ENCODE measurements at places on chromosomes 5 and 9. TPM values are rescaled to one million over a fixed set of nuclear protein-coding genes. Genes with fewer than 3 reads are reported as not detected.
A peak's percentile ranks its signal among the peaks of the same experiment; 100 is the strongest.

COQ4 gene
- total RNA-seq: 11.4 TPM

GRCh38 chr9:121299467-121300282 is 31.7 kb downstream of the GSN start:
- H3K4me3 ChIP-seq: peak overlapping the region; percentile 74
- no peaks in the 10 kb centered on the region for H3K27me3 ChIP-seq
- H3K4me1 ChIP-seq: peaks cover 82% of the 10 kb centered on the region
- peaks cover 48% of the 10 kb centered on the region for H3K36me3 ChIP-seq
- H3K27ac ChIP-seq: peak overlapping the region; percentile 99

DNA sequence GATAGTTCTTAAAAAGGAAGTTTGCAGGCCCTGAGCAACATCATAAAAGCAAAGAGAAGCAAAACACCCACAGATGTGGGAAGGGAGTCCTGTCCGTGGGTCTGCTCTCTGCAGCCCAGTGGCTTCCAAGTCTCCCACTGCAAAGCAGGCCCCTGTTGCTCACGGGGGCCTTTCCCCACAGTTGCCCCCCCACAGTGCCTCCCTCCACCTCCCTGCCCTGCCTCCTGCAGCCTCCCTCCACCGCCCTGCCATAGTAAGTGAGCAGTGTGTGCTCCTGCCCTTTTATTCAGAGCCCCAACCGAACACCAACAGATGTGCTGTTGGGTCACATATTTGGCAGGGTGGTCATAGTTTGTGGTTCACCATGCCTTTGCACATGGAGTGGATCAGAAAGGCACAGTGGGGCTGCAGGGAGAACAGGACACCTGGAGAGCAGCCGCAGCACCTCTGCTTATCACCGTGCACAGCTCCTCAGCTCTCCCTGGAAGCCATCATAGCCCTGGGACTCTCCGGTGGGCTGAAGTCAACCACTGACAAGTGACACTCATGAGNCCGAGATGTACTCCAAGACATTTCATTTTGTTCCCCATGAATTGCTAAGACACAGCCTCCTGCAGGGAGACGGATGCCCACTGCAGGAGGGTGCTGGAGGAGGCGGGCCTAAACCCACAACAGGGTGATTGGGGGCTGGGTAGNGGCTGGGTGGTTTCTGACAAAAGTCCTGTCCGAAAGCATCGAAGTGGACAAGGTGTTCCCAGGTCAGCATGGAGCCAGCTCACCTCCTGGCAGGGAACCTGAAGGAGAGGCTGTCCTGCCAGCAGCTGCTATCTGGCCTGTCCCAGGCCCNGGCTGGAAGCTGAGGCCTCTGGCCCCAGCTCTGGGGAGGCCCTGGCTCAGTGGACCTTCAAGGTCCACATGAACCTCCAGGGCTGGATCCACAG is 278.9 kb downstream of the GADD45G start:
- no peaks in the 10 kb centered on the region for H3K4me1 ChIP-seq
- no peaks in the 10 kb centered on the region for H3K36me3 ChIP-seq
- DNase-seq: no peak
- H3K27ac ChIP-seq: no peak overlapping the region

GRCh38 chr5:133289686-133290367 is 238.0 kb downstream of the HSPA4 start:
- no peak overlapping the region for H3K4me3 ChIP-seq
- no peaks in the 10 kb centered on the region for H3K4me1 ChIP-seq
- DNase-seq: no peak
- no peaks in the 10 kb centered on the region for H3K27me3 ChIP-seq
- no peaks in the 10 kb centered on the region for H3K36me3 ChIP-seq

AGXT2 gene
- total RNA-seq: not detected

DNA sequence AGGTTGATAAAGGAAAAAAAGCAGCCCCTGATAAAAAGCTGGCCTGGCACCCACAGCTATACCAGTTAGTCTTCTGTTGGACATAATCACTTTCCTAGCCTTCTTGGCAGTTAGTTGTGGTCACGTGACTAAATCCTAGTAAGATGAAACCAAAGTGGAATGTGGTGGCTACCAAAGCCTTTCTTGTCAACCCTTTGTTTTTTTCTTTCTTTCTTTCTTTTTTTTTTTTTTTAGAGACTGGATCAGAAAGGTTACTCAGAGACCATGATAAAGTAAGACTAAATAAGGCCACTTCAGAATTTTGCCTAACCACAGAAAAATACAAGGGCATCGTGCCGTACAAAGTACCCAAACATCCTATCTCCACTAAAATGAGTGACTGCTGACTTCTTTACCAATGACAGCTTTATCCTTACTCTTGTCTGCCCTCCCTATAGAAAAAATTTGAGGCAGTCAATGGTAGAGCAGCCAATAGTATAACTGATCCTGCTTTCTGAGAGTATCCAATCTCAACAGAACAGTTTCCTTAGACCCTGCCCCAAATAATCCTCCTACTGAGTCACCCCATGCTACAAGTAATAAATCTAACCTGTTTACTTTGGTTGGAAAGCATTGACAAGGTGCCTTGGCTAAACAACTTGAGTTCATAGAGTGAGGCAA is 14.2 kb upstream of the KIF27 start:
- no peaks in the 10 kb centered on the region for H3K27me3 ChIP-seq
- H3K27ac ChIP-seq: no peak overlapping the region
- H3K4me1 ChIP-seq: no peaks in the 10 kb centered on the region
- H3K36me3 ChIP-seq: no peaks in the 10 kb centered on the region
- no peak for DNase-seq

TMEM232 gene
- total RNA-seq: not detected

GRCh38 chr9:83030391-83031107 is 32.4 kb downstream of the RASEF start:
- H3K4me1 ChIP-seq: no peaks in the 10 kb centered on the region
- no peaks in the 10 kb centered on the region for H3K27me3 ChIP-seq
- no peaks in the 10 kb centered on the region for H3K36me3 ChIP-seq
- no peak overlapping the region for H3K4me3 ChIP-seq

ITK gene
- 0.43 TPM for total RNA-seq

GRCh38 chr9:88421348-88421747 is 33.1 kb downstream of the SPIN1 start:
- H3K4me1 ChIP-seq: peaks cover 2% of the 10 kb centered on the region
- DNase-seq: no peak
- no peak overlapping the region for H3K4me3 ChIP-seq
- peaks cover 28% of the 10 kb centered on the region for H3K36me3 ChIP-seq
- no peak overlapping the region for H3K27ac ChIP-seq

ARL14EPL gene
- total RNA-seq: not detected

SLC6A3 gene
- total RNA-seq: not detected

- H3K27me3 ChIP-seq: no peaks in the 10 kb centered on the region
- H3K27ac ChIP-seq: no peak overlapping the region
- H3K36me3 ChIP-seq: no peaks in the 10 kb centered on the region
- no peak for DNase-seq
- no peaks in the 10 kb centered on the region for H3K4me1 ChIP-seq
- H3K4me3 ChIP-seq: no peak overlapping the region
Measured at GRCh38 chr9:134291961-134292871, 34.0 kb upstream of the RXRA start.

- no peaks in the 10 kb centered on the region for H3K4me1 ChIP-seq
- H3K36me3 ChIP-seq: no peaks in the 10 kb centered on the region
- no peak overlapping the region for H3K27ac ChIP-seq
- no peaks in the 10 kb centered on the region for H3K27me3 ChIP-seq
- no peak overlapping the region for H3K4me3 ChIP-seq
Measured at GRCh38 chr9:132995121-132995420, 16.6 kb downstream of the GFI1B start.
